ENCODE measurements at places on chromosomes 2 and 18.

DNA sequence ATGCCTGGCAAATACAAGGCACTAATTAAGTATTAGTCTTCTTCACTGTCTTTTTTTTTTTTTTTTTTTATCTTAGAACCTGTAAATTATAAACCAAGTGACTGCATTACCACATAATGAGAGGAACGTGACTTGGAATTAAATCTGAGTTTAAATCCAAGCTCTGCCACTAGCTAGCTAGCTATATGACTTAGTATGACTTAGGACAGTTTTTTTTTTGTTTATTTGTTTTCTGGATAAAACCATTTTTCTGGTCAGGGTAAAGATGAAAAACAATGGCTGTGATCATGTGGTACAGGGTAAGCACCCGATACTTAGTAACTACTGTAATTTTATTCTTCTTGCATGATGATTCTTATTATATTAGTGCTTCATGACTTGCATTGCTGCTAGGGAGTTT is 191.8 kb upstream of the LRRTM1 start:
- no peak for DNase-seq

DNA sequence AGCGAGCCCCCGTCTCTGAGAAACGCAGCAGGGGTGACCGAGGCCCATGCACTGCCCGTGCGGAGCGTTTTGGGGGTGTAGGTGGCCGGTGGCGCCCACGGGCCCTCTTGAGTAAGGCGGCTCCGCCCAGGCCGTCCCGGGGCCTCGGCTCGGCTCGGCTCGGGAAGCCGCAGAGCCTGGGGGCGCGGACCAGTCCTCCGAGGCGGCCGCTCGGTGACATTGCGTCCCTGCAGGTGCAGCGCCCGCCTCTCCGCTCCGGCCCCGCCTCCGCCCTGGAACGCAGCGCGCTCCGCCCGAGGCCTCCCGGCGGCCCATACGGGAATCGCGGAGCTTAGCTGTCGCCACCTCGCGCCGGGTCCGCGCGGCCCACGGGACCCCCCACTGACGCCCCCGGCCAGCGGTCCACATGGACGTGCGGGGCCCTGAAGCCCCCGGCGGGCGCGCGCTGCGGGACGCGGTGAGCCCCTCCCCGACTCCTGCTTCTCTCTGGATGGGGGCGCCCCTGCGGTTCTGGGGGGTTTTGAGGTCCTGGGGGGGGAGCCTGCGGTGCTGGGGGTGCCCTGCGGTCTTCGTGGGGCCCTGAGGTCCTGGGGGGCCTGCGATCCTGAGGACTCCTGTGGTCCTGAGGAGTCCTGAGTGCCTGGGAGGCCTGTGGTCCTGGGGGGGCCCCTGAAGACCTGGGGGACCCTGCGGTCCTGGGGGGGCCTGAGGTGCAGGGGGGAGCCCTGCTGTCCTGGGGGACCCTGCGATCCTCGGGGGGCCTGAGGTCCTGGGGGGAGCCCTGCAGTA is at the start of gene HSBP1L1:
HSBP1L1 (plus strand) TSS at position 314 of the 789 bp plus-strand sequence; CDS start at position 407, 93 bp downstream.
- peak; percentile 32 for DNase-seq

- no peak for DNase-seq
These were observed 25.4 kb downstream of the GREB1L start for GRCh38 chr18:21267400-21267799.

- peak; percentile 85 for DNase-seq
These were observed 436.2 kb downstream of the SUCLG1 start for GRCh38 chr2:84022810-84023431.

DNA sequence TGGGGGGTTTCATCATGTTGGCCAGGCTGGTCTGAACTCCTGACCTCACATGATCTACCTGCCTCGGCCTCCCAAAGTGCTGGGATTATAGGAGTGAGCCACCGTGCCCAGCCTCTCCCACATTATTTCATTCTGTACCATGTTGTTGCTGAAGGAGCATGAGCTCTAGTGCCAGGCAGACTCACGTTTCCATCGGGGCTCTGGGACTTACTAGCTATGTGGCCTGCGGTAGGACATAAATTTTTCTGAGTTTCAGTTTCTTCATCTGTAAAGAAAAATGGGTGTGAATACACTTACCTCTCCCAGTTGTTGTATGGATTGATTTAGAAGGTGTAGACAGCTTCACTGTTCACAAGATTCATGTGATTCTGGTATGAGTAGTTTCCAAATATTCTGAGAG is 30.8 kb upstream of the CCL20 start:
- no peak for DNase-seq

DNA sequence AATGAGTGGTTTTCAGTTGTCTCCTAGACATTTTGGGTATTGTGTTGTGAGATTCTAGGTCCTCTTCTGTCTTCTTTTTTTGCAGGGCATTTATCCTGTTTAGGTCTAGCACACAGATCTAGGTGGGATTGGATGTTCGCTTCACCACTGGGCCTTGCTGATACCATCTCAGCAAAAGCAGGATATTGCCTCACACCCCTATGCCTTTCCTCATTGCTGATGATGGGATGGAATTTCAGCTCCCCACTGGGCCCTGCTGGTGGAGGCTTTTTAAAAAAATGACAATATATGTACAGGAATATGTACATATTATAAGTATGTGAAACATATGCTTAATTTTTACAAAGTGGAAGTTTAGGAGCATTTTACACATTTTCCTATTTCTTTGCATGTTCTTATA is 5.4 kb upstream of the TOGARAM2 start:
- no peak for DNase-seq

- DNase-seq: no peak
These were observed 61.2 kb upstream of the FZD5 start for GRCh38 chr2:207830778-207831438.

- DNase-seq: no peak
These were observed 20.2 kb downstream of the TTC21B start for GRCh38 chr2:165933211-165933910.

DNA sequence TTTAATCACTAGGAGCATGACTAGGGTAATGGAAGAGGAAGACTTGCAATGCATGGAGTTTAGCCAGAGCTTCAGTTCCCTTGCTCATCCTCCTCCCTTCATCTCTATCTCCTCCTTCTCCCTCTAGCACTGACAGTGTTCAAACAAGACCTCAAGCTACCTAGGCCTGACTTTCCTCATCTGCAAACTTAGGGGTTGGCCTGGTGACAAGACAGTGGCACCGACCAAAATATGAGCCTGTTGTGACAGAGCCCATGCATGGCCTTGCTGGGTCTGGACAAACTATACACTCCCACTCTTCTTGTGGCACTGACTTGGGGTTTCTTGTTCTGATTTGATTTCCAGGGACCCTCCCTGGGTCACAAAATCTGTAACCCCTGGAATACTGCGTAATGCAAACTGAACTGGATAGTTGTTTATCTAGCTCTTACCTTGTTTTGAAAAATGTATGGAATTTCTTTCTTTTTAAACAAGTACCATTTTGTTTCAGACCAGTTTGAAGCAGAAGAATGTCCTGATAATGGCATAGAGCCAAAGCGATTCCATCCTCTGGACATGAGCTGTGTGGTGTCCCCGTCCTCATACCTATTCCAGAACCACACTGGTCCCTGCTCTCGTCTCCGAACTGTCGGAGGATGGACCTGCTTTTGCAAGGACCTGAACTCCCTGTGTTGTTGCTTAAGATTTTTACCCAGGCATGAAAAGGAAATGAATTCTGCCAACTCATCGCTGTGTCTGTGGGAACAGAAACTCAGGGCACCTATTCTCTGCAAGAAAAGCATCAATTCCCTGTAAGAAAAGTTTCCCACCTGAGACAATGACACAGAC is 33.4 kb upstream of the PPP4R1 start:
- DNase-seq: no peak

- DNase-seq: no peak
These were observed 42.4 kb downstream of the LONRF2 start for GRCh38 chr2:100279586-100280534.

DNA sequence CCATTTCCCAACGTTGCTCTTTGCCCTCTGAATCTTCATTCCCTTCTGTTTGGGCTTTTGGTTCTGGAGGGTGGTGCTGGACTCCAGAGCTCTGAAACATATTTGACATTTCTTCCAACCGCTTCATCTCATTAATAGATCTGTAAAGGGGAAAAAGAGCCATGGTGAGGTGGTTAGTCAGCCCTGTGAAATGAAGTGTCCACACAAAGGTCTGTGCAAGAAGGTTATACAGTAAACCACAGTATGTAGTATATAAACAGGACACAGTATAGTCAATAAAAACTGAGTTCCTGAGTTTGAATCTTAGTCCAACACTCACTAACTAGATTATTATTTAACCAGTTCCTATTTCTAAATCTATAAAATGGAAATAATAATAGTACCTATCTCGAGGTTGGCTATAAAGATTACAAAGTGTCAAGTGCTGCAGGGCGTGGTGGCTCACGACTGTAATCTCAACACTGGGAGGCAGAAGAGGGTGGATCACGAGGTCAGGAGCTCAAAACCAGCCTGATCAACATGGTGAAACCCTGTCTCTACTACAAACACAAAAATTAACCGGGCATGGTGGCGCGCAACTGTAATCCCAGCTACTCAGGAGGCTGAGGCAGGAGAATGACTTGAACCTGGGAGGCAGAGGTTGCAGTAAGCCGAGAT is 13.1 kb downstream of the STARD7 start:
- no peak for DNase-seq

- no peak for DNase-seq
These were observed 16.3 kb downstream of the RAB12 start for GRCh38 chr18:8625461-8626092.

DNA sequence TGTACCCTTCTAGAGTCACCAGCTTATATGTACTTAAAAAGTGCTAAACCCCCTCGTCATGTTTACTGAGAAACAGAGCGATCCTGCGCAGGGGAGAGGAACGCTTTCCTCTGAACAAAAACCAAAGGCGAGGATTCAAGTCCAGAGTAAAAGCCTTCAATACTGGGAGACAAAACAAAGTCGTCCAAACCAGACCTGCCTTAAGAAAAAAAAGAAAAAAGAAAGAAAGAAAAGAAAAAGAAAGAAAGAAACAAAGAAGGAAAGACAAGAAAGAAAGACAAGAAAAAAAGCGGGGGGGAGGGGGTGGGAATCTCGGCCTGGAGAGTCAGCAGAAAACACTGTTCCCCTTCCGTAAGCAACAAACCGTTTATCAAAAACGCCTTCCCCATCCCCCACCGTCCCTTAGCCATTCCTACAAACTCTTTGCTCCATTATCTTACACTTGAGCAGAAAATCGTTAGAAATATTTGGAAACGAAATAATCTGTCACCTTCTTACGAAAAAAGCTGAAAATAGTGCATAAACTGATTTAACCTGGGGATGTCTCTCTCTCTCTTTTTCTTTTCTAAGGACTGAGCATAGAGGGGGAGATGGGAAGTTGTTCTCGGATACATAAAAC is 3.3 kb downstream of the PTGR3 start:
- no peak for DNase-seq

DNA sequence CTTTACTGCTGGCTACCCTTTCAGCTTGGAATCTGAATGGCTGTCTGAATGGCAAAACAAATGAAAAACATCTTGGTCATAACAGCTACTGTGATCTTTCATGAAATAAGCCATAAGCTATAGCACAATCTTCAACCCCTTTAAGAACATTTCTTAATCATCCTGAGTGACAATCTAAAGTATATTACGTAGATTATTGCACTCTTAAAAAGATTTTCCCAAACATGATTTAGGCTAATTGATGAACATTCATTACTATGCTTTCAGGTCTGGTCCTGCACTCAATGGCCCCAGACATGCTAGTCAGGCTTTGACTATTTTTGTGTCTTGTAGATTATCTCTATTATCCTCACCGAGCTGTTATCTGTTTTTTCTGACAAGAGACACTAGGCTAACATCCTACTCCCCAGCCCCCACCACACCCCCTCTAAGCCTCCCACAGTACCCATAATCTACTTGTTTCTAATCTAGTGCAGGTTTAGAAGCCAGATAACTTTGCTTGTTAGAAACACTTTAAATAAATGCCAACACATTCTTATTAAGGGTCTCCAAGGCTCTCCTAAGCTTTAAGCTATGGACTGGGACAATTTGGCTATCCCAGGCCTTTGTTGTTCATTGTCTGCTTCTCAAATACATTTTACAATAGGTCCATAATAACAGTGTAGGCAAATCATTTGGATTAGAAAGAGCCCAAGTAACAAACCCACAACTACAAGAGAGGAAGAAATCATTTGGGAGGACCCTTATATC is 4.2 kb downstream of the SMAD2 start:
- DNase-seq: peak; percentile 96

Measured in NCI-H82 (cell line).